ENCODE measurements at places on chromosomes 12 and 14.

- DNase-seq = no peak
Measured at GRCh38 chr14:42200957-42201356, 594.3 kb downstream of the LRFN5 start.

DNA sequence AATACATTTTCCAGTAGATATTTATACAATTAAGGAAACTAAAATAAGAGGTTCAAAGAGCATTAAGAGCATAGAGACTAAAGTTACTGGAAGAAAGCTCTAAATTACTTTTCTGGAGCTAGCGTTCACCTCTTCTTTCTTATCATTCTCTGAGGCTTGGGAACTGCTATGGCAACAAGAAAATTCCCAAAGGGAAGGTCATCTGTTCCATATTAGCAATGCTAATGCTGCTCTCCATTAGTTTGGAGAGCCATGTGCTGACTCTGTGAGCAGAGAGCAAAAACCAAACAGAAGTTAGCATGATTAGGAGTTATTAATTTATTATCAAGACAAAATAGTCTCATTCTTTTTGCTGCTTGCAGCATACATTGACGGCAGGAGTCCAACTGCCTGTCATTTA is 143.1 kb upstream of the SLC16A7 start:
- no peak for DNase-seq

DNA sequence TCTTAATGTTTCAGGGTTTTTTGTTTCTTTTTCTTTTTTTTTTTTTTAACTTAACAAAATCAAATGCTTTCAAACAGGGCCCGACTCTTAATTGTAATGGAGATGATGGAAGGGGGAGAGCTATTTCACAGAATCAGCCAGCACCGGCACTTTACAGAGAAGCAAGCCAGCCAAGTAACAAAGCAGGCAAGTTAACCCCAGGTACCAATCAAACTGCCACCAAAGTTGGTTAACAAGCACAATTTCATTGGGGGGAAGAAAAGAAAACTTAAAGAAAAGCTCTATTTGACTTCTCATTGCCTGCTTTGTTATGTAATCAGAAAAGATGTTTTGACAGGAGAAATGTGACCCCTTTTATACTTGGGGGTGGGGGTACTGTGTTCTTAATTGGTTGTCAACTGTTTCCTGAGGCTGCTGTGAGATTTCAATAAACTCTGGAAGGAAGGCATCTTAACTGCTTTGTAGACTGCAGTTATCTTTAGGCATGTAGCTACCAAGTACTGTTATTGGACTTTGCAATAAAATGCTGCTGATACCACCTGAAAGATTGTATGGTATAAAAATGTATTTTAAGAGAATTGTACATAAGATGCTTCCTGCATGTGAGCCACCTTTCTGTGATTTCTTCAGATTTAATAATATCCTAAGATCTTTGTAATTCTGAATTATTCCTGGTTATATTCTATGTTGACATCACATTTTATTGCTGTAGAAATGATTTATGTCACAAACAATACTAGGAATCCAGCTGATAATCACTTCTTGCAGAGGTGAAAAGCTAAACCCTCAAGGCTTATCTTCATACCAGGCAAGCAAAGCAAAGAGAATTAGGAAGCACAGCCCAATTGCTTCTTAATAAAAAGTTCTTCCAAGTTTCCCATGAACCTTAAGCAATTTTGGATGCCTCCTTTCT is 26.9 kb downstream of the MAPKAPK5 start:
- DNase-seq = no peak

DNA sequence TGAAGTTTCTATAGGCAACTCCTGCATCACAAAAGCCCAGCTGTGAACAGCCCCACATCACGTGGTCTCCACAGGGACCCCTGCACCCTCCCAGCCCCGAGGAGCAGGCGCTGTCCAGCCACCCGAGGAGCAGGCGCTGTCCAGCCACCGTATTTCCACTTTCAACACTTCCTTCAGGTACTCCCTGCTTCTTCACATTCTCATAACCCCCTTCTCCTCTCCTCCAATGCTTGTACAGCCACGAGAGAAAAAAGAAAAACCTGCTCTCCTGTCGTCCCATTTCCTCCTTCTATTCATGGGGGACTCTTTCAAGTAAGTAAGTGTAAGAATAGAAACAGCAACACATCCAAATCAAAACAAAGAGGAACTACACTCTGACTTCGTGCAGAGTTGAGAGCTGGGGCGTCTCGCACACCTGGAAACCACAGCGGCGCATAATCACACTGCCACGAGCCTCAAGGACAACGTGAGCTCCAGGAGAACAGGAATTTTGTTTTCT is 11.9 kb downstream of the CDC42BPB start:
- DNase-seq = no peak

- no peak for DNase-seq
Measured at GRCh38 chr12:51913071-51914033, 6.0 kb downstream of the ACVRL1 start.

GRCh38 chr14:58560208-58560607 is 77.6 kb upstream of the DACT1 start:
- DNase-seq = no peak

DNA sequence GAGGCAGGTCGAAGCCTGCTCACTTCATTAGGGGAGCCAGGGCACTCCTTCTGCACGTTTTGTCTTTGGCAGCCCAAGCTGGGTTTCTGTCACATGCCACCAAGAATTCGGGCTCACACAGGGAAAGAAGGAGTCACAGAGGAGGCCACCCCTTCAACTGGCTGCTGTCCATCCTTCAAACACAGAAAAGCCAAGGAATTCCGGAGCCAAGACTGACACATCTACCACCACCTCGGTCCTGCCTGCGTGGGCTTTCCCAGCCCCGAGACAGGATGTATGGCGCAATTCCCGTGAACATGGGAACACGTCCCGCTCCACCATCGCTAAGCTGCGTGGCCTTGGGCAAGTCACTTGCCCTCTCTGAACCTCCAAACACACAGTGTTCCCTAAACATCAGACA is 70.4 kb downstream of the NCOR2 start:
- no peak for DNase-seq

DNA sequence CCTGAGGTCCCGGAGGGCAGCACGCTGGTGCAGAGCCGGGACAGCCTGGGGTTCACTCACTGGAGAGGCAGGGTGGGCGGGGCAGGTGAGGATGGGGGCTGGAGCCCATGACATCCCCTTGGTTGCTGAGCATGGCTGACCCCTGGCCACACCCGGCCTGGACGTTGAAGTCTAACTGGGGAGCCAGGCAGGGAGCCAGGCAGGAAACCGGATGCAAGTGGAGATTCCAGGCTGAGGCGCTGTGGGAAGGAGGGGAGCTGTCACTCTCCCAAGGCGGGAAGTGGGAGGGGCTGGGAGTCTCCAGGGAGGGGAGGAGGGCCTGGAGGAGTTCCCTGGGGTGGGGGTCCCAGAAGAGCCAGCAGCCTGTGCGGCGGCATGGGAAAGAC is 7.7 kb upstream of the INF2 start:
- DNase-seq = no peak

GRCh38 chr14:104149617-104150135 is 11.3 kb downstream of the KIF26A start:
- DNase-seq = no peak

- DNase-seq = no peak
Measured at GRCh38 chr12:54128416-54128815, 60.4 kb downstream of the SMUG1 start.

GRCh38 chr12:47710278-47710677 is 4.4 kb upstream of the RPAP3 start:
- no peak for DNase-seq

- DNase-seq = no peak
Measured at GRCh38 chr12:41288142-41288811, 100.2 kb downstream of the PDZRN4 start.

DNA sequence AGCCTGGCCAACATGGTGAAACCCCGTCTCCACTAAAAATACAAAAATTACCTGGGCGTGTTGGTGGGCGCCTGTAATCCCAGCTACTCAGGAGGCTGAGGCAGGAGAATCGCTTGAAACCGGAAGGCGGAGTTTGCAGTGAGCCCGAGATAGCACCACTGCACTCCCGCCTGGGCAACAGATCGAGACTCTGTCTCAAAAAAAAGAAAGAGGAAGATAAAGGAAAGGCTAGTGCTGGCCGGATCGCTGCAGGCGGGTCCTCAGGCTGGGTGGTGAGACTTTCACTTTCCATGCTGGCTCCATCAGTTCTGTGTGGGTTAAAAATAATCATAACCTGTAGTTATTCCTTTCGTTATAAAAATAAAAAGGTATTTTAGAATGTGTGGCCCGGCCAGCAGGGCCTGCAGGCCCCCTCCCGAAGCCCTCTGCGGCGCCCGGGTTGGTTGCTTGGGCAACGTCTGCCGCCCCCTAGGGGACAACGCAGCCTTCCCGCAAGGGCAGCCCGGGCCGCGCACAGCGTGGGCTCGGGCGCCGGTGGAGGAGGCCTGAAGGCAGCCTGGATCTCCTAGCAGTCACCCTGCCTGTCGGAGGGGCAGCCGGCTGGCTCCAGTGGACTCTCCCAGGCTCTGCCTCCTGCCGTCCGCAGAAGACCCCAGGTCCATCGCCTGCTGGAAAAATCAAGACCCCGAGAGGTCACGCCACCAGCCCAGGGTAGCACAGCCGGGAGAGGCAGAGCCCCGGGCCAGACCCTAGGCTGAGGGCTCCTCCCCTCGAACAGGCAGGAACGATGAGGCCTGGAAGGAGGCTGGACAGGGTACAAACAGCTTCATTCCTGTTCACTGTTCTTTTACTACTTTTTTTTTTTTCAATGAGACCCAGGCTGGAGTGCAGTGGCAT is 5.0 kb upstream of the SLC25A47 start:
- DNase-seq = peak; percentile 30

- no peak for DNase-seq
Measured at GRCh38 chr14:90759370-90760077, 56.7 kb downstream of the TTC7B start.

DNA sequence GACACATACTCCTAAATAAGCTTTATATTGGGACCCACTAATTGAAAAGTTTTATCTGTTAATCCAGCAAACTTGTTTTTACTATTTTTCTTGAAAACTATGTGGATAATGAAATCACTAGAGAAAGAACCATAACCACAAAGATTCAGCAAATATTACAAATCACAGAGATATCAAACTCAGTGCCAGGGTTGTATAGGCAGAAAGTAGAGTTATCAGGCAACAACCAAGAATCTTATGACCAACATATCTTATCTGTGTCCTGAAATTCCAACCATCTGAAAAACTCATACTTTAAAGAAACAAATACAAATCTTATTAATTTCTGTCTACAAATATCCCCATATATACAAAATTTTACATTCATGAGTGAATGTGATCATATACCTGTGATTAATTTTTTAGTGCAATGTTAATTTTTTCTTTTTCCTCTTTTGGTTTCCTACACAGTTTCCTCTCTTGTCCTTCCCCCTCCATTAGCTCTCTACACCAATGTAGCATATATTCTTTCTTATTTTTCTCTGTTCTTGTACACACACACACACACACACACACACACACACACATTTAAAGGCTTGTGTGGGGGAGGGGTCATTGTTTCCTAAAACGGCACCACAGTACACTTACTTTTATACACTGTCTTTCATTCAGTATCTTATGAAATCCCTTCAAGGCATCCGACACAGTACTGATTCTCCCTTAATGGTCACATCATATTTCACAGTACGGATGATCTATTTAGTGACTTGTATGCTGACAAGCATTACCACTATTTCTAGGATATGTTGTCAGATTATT is 18.6 kb downstream of the AMN1 start:
- no peak for DNase-seq

- DNase-seq = no peak
Measured at GRCh38 chr14:26289891-26290486, 307.8 kb downstream of the NOVA1 start.

GRCh38 chr12:102144221-102144620 is 24.2 kb downstream of the PARPBP start:
- no peak for DNase-seq

DNA sequence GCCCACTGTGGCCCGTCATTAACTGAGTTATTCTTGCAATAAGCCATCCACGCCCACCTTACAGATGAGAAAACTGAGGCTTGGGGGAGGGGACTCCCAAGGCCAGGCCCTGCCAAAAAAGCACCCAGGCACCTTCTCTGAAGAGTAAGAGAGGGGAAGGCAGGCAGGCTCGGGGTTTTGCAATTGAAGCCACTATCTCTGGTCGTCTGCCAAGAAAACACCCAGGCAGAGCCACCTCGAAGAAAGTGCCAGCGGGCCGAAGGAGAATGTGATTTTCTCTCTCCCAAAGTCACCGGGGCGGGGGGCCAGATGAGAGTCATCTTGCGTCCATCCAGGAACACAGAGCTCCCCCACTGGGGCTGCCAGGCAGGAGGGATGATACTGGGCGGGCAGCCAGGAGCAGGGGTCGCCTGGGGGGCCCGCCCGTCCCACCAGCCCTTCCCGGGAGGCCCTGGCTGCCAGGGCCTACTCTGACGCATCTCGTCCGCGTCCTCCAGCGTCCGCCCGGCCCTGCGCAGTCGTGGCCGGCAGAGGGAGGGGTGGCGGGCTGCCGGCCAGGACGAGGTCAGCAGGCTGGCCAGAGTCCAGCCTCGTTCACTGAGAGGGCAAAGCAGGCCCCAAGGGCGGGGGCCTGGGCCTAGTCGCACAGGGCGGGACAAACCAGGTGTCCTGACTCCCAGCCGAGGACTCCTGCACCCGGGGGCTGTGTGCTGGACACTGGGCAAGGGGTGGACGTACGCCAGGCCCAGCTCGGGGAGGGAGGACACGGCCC is 74.3 kb downstream of the RFLNA start:
- DNase-seq = no peak

GRCh38 chr12:71009430-71010142 is 89.0 kb upstream of the PTPRR start:
- DNase-seq = no peak

DNA sequence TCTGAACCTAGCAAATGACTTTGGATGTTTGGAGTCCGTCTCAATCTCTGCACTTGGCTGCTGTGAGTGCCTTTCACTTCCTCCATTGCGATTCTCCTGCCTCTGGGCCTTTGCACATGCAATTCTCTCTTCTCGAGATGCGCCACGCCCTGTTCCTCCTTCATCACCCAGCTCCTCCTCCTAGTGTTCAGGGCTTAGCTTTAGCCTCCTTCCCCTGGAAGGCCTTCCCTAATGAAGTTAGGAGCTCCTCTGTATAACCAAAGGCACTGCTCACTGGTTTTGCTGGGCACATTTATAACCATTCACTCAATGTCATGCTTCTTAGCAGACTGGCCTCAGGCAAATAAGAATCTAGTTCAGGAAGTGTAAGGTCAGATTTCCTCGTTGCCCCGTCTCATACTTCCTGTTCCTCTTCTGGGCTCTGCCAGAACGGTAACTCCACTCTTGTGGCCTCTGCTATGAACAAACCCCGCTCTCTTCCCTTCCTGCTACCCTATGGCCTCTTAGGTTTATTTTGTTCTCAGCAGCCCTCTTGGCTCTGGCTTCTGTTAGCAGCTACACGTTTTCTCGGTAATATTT is 171.4 kb downstream of the CRADD start:
- DNase-seq = peak; percentile 46

DNA sequence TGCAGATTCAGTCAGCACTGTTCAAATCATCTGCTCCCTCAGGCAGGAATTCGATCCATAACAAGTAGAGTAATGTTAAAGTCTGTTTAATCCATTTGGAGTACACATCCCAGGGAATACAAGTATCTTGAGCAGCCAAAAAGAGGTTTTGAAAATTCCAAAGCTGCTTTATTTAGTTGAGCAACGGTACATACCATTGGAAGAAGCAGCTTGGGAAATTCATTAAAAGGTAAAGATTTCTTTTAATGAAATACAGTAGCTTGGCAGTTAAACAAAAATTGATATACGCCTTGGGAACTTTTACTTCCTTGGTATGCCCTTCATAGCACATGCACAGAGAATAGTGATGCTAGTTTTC is 153.8 kb downstream of the LRIG3 start:
- DNase-seq = no peak
